SJSA1 (cell line): ENCODE measurements at places on chromosomes 5 and 9. TPM values are rescaled to one million over a fixed set of nuclear protein-coding genes. Genes with fewer than 3 reads are reported as not detected.
A peak's percentile ranks its signal among the peaks of the same experiment; 100 is the strongest.

- no peaks in the 10 kb centered on the region for H3K36me3 ChIP-seq
- H3K27me3 ChIP-seq = no peaks in the 10 kb centered on the region
- DNase-seq = no peak
Observed at GRCh38 chr9:97388721-97389238, 23.1 kb upstream of the TDRD7 start.

DNA sequence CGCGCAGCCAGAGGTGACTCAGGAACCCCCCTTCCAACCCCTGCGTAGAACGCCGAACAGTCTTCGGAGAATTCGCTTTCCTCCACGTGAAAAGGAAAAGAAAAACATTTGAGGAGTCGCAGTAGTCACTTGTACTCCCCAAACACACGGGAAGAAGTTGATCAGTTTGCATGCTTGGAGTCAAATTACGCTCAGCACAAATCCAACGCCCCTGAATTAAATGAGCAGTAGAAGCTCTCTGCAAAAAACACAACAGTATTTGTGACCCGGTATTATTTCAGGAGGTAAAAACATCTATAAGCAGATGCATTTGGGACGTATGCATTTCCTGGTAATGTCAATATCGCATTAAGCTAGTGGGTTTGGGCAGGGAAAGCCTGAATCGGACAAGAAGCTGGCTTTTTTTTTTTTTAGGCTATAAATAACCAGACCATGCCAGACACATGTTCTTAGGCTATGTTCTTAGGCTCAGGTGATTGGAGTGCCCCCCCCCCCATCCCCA, 854 bp upstream of the ARL15 start:
- 0 out of 2 replicates have a peak, but pooled peaks cover 5% of the 10 kb centered on the region for H3K4me1 ChIP-seq
- H3K36me3 ChIP-seq = peaks cover 4% of the 10 kb centered on the region
- peak overlapping the region; percentile 70 for H3K4me3 ChIP-seq
- no peaks in the 10 kb centered on the region for H3K27me3 ChIP-seq
- no peak for DNase-seq

Gene GPBP1
- total RNA-seq = 69.3 and 77.7 TPM in 2 replicates

Gene RETREG1
- 0.26 and 1.7 TPM in 2 replicates for total RNA-seq

- H3K36me3 ChIP-seq = peaks cover 54% of the 10 kb centered on the region
- peaks cover 14% of the 10 kb centered on the region for H3K4me1 ChIP-seq
- H3K4me3 ChIP-seq = no peak overlapping the region
- DNase-seq = no peak
Observed at GRCh38 chr9:88433583-88434255, 45.5 kb downstream of the SPIN1 start.

DNA sequence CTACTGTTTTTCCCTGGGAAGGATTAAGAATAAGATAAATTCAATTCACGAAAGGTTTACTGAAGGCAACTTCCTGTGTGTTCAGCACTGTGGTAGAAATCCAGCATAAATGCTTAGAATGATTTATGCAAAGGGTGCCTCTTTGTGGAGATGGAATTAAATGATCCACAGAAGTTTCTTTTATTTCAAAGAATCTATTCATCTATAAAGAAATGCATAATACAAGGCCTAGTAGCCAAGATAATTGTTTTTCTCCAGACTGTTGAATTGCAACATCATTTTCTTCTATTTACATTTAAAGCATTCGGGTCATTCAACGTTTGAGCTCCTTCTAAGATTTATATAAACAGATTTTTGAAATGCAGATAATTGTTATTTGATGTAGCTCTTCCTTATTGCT, 138.8 kb upstream of the NFIL3 start:
- H3K4me3 ChIP-seq = no peak overlapping the region
- no peaks in the 10 kb centered on the region; the same call in 1 of the 2 replicates for H3K4me1 ChIP-seq
- H3K36me3 ChIP-seq = no peaks in the 10 kb centered on the region
- no peak for DNase-seq
- H3K27me3 ChIP-seq = no peaks in the 10 kb centered on the region

DNA sequence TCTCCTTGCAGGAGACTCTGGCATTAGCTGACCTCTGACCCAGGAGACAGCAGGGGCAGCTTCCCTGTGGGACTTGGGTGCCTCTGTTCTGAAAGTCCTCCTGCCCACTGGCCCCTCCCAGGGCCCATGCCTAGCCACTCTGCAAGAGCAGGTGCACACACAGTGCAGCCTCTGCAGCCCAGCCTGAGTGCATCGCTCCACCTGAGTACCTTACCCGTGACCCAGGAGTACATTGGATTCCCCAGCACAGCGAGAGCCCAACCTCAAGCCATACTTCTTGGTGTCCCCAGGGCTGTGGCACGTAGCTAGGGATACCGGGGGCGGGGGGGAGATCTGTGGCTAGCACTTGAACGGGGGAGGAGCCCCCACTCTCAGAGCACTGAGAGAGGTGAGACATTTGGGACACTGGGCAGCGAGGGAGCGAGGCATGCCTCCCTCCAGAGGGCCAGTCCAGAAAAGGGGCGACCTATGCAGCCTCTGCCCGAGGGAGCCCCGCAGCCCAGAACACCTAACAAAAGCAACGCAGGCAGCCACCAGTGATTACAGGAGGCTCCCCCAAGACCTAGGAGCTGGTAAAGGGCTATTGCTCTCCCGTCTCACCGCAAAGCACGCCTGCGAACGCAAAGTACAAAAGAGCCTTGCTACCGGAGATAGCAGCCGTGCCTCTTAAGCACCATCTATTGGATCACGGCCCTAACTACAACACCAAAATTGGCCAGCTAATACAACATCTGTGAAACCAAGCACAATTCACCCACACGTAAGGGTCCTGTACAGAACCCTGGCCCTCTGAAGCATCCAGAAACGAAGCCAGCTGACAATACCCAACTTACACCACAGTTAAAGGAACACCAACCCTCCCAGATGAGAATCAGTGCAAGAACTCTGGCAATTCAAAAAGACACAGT, 826 bp upstream of the PRDM9 start:
- no peak overlapping the region for H3K4me3 ChIP-seq
- no peak overlapping the region for H3K27ac ChIP-seq
- H3K27me3 ChIP-seq = no peaks in the 10 kb centered on the region
- no peak for DNase-seq
- no peaks in the 10 kb centered on the region for H3K4me1 ChIP-seq

Gene WDR70
- total RNA-seq = 28.4 and 34.9 TPM in 2 replicates

DNA sequence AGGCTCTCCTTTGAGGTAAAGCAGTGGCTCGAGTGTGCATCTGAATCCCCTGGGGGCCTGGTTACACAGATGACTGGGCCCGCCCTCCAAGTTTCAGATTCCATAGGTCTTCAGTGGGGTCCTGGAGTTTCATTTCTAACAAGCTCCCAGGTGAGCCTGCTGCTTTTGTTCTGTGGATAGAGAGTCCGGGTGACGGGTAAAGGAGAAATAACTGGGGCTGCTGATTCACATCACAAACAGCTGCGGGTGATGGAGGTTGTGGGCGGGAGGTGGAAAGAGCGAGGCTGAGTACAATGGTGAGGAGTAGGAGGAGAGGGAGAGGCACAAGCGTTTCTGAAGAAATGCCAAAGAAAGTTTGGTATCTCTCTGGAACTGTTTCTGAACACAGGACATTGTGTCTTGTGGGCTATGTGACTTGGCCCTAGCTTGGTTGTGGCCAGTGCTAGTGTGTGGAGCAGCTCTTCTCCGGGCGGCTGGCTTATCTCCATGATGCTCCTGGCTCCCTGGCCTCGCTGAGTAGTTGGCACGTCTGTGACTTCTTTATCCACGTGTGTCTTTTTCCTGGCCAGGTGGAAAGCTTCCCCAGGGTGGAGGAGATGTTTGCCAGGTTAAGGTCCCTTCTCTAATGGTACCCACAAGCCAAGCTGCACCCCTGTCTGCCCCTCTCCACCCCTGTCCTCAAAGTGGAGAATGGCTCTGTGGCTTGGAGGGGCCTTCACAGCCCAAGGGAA, 61.7 kb downstream of the HSPA4 start:
- DNase-seq = peak; percentile 42
- H3K4me3 ChIP-seq = no peak overlapping the region
- no peaks in the 10 kb centered on the region for H3K27me3 ChIP-seq
- H3K36me3 ChIP-seq = no peaks in the 10 kb centered on the region

Gene DEPDC1B
- total RNA-seq = 14.5 and 20.8 TPM in 2 replicates

Gene DCANP1
- not detected in 2 replicates for total RNA-seq

GRCh38 chr5:96763026-96763425, 44.7 kb downstream of the ERAP1 start:
- no peak overlapping the region for H3K27ac ChIP-seq
- DNase-seq = no peak
- no peaks in the 10 kb centered on the region for H3K4me1 ChIP-seq
- peaks cover 80% of the 10 kb centered on the region for H3K36me3 ChIP-seq
- H3K27me3 ChIP-seq = no peaks in the 10 kb centered on the region

Gene MYMK
- not detected in 2 replicates for total RNA-seq

DNA sequence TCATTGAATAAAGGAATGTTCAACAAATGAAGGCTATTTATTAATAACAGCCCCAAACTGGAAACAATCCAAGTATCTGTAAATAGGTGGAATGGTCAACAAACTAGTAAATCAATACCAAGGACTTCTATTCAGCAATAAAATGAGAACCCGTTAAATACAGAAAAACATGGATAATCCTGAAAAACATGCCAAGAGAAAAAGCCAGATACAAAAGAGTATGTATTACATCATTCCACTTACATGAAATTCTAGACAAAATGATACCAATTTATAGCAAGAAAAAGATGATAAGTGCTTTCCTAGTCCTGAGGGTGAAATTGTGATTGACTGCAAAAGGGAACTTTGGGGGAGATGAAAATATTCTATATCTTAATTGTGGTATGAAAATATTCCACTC, 3.1 kb downstream of the PJA2 start:
- peaks cover 25% of the 10 kb centered on the region for H3K36me3 ChIP-seq
- H3K27me3 ChIP-seq = no peaks in the 10 kb centered on the region
- H3K4me1 ChIP-seq = peaks cover 31% of the 10 kb centered on the region
- H3K4me3 ChIP-seq = peak overlapping the region; percentile 72; the same call in 1 of the 2 replicates
- H3K27ac ChIP-seq = peak overlapping the region; percentile 81

Gene NMRK1
- total RNA-seq = 9.8 and 14.1 TPM in 2 replicates

DNA sequence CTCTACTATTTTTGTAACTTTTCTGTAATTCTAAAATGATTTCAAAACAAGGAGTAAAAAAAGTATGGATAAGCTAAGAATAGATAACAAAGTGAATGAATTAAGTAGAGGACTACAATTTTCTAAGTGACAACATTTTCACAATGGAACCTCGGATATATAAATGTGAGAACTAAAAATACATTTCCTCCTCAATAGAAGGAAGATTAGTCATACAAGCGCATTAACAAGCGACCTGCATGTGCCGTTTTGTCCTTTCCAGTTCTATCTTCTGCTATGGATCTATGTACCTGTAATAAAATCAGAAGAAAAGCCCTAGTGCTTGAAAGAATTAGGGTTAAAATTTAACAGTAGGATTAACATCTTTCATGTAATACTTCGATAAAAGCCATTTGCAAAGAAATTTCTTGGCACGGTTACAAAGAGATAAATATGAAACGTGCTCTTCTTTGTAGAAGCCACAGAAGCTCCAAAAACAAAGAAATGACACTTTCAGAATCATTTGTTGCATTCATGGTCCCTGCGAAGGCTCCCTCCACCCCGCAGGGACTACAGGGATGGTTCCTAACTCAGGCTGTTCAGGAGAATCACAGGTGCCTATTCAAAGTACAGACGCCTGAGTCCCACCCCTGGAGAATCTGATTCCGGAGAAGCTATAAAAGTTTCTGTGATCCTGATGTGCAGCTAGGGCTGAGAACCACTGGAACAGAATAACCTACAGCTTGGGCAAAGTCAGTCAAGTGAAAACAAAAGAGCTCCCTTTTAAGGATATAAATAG, 216.6 kb upstream of the EFNA5 start:
- DNase-seq = no peak
- 0 out of 2 replicates have a peak, but pooled peaks cover 6% of the 10 kb centered on the region for H3K4me1 ChIP-seq
- H3K36me3 ChIP-seq = no peaks in the 10 kb centered on the region
- no peak overlapping the region for H3K4me3 ChIP-seq
- no peak overlapping the region for H3K27ac ChIP-seq

Gene ARHGEF37
- total RNA-seq = 0.25 and 0.32 TPM in 2 replicates

Gene ADAMTS6
- total RNA-seq = 3.5 and 4.1 TPM in 2 replicates

Gene F2R
- 61.4 and 95.4 TPM in 2 replicates for total RNA-seq

DNA sequence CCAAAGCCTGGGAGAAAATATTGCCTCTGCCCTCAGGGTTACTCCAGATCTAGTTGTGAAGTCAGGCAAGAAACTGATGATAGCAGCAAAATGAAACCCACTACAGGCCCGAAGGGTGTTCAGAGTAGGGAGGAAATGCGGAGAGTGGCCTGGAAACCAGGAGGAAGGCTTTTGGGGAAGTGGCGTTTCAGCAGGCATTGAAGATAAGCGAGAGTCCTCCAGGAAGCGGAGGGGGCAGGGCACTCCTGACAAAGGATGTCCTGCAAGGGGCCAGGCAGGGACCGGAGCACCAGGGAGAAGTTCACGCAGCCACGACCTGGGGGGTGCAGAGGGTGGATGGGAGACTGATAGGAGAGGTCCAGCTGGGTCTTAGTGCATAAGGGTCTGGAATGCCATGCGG, 7.8 kb upstream of the FOXI1 start:
- H3K36me3 ChIP-seq = no peaks in the 10 kb centered on the region
- no peaks in the 10 kb centered on the region for H3K27me3 ChIP-seq
- no peak overlapping the region for H3K4me3 ChIP-seq
- H3K27ac ChIP-seq = no peak overlapping the region
- no peak for DNase-seq

GRCh38 chr5:142946547-142947426, 176.6 kb downstream of the ARHGAP26 start:
- H3K4me1 ChIP-seq = no peaks in the 10 kb centered on the region; the same call in 1 of the 2 replicates
- H3K36me3 ChIP-seq = no peaks in the 10 kb centered on the region
- DNase-seq = no peak
- H3K27ac ChIP-seq = no peak overlapping the region

DNA sequence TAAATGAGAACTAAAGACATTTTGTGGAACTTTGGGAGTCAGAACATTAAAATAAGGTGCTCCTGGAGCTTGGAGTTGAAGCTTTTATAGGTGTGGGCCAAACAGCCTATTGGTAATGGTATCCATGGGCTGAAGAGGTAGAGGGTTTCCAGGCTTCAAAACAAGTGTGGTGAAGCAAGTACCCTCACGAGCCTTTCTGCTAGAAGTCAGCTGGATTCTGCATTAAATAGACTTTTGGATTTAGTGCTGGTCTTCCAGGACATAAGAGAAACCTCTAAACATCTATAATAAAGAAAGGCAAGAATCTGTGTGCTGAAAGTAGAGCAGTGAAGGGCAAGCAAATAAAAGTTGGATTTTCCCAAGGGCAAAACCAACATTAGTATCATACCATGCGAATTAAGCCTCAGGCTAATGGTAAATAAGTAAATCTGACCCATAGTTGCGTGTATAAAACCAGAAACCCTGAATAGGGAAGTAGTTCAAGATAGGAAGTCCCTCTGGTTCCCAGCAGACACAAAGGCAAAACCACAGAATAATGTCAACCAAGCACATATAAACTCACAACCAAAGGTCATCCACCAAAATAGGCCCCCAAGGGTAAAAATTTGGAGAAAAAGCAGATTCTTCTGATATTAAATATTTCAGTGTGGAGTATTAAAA, 306.3 kb downstream of the TLE4 start:
- no peaks in the 10 kb centered on the region for H3K27me3 ChIP-seq
- no peaks in the 10 kb centered on the region for H3K4me1 ChIP-seq
- no peak overlapping the region for H3K4me3 ChIP-seq
- H3K27ac ChIP-seq = no peak overlapping the region
- DNase-seq = no peak
- H3K36me3 ChIP-seq = no peaks in the 10 kb centered on the region

Gene ENTREP1
- not detected in 2 replicates for total RNA-seq

- no peaks in the 10 kb centered on the region for H3K36me3 ChIP-seq
- H3K4me3 ChIP-seq = no peak overlapping the region
- H3K4me1 ChIP-seq = peaks cover 12% of the 10 kb centered on the region
- DNase-seq = peak; percentile 79
- no peak overlapping the region for H3K27ac ChIP-seq
Observed at GRCh38 chr5:127206320-127207113, 84.1 kb upstream of the MEGF10 start.
